ENCODE measurements at places on chromosomes 4 and X.

DNA sequence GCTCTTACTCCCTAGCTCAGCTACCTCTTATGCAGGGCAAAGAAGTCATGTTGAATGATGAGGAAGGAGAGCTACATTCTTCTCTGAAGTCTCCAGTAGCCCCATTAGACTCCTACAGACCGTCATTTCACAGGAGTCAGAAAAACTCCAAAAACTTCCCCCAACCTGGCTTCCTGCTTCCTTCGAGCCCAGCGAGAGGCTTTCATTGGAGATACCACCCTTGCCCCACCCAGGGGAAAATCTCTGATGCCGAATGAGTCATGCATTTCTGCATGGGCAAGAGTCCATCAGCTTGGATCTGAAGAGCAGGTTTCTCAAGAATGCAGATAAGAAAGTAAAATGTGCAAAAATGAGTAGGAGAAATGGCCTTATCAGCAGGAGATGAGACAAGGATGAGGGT is 53.0 kb downstream of the ARSF start:
- DNase-seq, result peak; percentile 47

DNA sequence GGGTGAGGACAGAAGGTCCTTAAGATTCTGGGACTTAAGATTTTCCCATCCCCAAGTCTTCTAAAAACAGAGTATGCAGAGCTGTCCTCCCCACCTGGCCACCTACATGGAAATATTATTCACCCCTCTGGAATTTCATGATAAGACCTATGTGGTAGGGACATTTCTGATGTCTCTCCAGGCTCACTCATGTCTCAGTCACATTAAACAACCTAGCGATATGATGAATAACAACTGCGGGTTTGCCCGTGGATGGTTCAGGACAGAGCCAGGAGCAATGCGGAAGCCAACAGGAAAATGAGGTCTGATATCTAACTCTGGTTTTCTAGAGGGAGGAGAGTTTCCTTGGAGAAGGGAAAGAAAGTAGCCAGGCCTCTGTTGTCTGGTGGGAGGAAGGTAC is 47.4 kb downstream of the TEX13A start:
- DNase-seq, result peak; percentile 1

GRCh38 chr4:95694411-95694810 is 145.5 kb upstream of the PDHA2 start:
- DNase-seq, result no peak

DNA sequence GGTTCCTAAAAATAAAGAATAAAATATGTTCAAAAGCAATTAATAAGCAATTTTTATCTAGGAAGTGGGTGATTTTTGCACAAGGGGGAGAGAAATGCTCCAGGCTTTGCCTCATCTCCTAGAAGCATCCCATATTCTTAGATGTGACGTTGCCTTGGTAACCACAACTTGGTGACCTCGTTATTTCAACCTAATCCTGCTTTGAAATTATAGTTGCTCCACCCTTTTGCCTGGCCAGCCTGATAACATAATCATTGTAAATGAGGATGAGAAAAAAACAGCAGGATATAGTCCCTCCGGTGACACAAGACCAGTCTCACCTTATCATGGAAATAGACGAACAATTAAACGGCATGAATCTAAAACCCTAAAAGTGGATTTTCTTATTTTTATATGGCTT is 194.4 kb downstream of the QDPR start:
- no peak for DNase-seq

DNA sequence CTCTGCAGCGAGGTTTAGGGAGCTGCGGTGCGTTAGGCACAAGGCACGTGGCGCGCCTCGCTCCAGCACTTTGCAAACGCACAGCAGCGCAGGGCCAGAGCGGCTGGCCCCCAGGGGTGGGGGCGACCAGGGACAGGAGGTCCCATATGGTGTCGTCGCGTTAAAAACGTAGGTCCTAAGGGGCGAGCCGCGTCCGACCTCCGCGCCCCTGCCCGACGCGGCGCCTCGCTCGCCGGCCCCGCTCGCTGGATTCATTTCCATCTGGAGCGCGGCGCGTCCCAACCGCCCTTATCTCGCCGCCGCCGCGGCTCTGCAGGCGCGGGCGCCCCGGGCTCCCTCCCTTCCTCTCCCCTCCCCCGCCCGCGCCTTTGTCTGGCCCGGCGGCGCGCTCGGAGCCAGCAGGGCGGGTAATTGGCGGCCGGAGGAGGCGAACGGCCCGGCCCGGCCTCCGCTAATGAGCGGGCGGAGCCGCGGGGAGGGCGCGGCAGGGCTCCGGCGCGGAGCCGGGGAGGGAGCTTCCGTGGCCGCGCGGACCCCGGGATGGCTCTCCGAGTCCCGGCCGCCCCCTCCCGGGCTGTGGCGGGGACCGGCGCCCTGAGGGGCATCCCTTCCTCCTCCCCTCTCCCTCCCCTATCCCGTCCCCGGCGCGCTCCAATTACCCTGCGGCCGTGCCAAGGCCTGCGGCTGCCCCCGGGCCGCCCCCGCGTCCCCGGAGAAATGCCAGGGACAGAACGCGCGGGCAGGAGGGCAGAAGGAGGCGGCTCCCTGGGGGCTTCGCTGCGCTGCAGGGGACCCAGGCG is 409.0 kb downstream of the BCOR start:
- peak; percentile 37 for DNase-seq

GRCh38 chr4:42607011-42607726 is 49.7 kb downstream of the ATP8A1 start:
- DNase-seq, result no peak
